Esophagus muscularis mucosa (tissue), 4 donors: ENCODE measurements at places on chromosomes 2 and 18. TPM values are rescaled to one million over a fixed set of nuclear protein-coding genes. Genes with fewer than 3 reads are reported as not detected.

The TEKT4 gene
- total RNA-seq, result not detected

The CFAP53 gene
- total RNA-seq, result 0.40 TPM

The SP9 gene
- total RNA-seq, result not detected

The SERPINB13 gene
- not detected for total RNA-seq

The MAP2 gene
- 11.1 TPM for total RNA-seq

The MYCN gene
- total RNA-seq, result 1.2 TPM

The IGFBP5 gene
- total RNA-seq, result 634 TPM

The ZAP70 gene
- 1.6 TPM for total RNA-seq

The LTBP1 gene
- 254 TPM for total RNA-seq

The ALKAL2 gene
- 2.3 TPM for total RNA-seq

The MRPL30 gene
- 21.5 TPM for total RNA-seq

The LOXL3 gene
- total RNA-seq, result 8.2 TPM

The DRC1 gene
- not detected for total RNA-seq

The PROKR1 gene
- not detected for total RNA-seq

The TBC1D8 gene
- total RNA-seq, result 18.7 TPM

The TXNDC2 gene
- total RNA-seq, result 0.83 TPM

The KCTD18 gene
- 23.2 TPM for total RNA-seq

The SPR gene
- total RNA-seq, result 57.0 TPM

The GKN2 gene
- not detected for total RNA-seq

The ABCG5 gene
- not detected for total RNA-seq
